ENCODE measurements at places on chromosomes 4 and X.

DNA sequence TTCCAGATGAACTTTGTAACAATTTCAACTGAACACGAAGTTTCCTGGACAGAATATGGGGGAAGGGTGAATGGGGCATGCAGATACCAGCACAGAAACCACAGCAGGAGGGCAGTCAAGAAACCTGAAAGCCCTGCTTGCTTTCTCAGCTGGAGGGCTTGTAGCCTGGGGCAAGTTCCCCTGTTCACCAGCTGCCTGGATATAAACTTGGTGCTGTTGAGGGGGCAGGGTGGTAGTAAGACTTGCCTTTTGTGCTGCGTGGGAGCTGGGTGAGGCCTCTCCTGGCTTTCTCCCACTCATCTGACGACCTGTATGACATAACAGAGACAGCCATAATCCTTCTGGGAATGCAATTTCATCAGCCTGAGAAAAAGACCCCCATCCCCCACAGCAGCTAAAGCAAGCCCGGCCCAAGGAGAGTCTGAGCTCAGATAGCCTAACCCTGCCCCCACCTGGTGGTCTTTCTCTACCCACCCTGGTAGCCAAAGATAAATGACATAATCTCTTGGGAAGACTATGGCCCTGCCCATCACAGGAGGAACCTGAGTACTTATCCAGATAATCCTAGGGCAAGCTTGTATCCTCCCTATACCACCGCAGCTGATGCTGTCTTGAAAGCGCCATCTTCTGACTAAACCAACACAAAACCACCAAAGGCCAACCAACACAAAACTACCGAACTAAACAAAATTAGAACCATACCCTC is 234.3 kb downstream of the LAS1L start:
- DNase-seq: no peak

DNA sequence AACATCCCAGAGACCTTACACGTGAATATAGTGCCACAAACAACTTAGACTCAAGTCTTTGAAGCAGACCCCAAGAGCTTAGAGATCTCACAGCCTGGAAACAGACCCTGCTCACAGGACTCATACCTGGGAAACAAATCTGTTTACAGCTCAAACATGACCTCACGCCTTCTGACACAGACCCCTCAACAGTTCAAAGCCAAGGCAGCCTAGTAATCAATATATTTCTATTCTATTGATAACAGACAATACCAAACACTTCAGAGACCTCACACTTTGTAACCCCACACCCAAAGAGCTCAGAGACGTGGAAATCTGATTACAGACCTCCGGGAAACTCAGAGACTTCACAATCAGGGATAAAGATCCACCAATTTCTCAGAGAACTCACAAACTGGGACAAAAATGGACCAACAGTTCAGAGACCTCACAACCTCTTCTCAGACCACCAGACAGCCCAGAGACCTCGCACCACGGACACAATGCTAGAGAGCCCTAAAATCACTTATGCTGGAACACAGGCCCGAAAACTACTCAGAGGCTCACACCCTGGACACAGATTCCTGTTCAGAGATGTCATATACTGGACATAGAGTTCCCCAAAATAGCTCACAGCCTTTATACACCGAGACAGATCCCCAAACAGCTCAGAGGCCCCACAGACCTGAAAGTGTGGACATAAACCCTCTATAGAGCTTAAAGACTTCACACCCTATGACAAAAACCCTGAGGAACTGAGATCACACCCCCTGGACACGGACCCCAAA is 14.8 kb downstream of the SUV39H1 start:
- no peak for DNase-seq

DNA sequence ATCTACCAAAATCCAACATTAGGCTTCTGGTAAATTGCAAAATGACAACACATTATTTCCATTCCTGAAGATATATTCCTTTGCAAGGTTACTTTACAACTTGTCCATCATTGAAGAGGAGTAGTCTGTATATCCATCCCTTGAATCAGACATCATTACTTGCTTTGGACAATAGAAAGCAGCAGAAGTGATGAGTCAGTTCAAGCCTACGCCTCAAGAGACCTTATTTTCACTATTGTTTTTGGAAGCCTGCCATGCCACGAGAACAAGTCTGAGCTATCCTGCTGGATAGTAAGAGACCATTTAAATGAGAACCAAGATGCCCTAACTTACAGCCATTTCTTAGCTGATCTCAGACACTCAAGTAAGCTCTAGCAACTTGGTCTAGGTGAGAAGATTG is 246.0 kb upstream of the HHIP start:
- peak; percentile 15 for DNase-seq

GRCh38 chr4:304969-305680 is at the start of gene ZNF732:
TSS of gene ZNF732 (minus strand) at chr4:305474. CDS start at chr4:305310, 164 bp downstream.
- peak; percentile 72 for DNase-seq

DNA sequence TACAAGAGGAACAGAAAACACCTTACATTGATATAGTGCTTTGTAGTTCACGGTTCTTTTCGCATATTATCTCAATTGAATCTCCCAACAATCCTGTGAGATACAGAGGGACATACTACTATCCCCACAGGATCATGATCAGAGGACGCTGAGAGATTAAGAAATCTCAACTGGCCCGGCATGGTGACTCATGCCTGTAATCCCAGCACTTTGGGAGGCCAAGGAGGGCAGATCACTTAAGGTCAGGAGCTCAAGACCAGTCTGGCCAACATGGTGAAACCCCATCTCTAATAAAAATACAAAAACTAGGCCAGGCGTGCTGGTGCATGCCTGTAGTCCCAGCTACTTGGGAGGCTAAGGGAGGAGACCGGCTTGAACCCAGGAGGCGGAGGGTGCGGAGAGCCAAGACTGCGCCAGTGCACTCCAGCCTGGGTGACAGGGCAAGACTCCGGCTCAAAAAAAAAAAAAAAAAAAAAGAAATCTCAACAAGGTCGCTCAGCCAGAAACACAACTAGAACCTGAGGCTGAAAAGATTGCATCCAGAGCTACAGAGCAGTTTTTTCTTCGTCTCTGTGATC is 7.4 kb downstream of the APOO start:
- no peak for DNase-seq

DNA sequence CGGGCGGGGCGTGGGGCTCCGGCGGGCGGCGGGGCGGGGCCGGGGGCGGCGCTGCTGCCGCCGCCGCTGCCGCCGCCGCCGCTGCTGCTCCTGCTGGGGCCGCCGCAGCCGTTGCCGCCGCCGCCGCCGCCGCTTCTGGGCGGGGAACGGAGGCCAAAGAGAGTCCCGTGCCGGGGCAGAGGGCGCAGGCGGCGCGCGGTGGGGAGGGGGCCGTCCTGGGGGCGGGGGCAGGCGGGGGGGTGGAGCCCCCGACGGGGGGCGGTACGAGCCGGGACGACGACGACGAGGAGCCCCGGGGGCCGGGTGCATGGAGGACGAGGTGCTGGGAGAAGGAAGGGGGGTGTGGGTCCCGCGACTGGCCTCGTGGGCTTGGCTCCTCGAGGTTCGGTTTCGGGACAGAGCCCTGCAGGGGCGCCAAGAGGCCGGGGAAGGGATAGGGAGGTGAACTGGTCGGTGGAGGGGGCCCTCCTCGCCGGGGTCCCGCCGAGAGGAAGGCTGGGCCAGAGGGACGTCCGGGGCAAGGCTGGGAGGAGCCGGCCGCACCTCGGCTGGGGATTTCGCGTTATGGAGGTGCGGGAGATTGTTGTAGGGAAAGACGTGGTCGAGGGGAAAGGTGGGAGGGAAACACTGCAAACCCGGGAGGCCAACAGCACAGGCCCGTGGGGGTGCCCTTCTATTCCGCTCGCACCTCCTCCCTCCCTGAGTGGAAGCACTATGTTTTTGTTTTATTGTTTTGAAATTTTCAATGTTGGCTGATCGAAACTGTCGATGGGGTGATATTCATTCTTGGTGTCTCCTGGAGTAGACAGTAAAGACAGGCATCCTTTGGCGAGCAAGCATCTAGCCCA is 1.9 kb downstream of the BCORL1 start:
- DNase-seq: peak; percentile 45

DNA sequence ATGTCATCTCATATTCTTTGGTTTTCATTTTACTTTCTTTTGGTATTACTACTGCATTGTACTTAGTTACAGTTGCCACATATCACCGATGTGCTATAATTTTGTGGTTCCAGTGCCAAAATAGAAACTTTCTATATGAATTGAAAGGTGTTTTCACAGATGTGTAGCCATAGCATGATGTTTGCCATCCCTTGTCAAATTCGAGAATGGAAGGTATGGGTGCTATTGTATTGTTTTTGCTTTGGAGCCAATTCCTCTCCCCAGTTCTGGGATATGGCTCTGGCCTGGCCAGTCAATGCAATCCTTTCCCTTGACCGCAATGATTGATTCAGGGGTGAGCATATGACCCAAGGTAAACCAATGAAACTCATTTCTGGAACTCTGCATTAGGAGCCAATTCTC is 86.2 kb upstream of the RPS6KA3 start:
- DNase-seq: no peak

GRCh38 chr4:89410687-89411086 is 103.1 kb upstream of the GPRIN3 start:
- no peak for DNase-seq

DNA sequence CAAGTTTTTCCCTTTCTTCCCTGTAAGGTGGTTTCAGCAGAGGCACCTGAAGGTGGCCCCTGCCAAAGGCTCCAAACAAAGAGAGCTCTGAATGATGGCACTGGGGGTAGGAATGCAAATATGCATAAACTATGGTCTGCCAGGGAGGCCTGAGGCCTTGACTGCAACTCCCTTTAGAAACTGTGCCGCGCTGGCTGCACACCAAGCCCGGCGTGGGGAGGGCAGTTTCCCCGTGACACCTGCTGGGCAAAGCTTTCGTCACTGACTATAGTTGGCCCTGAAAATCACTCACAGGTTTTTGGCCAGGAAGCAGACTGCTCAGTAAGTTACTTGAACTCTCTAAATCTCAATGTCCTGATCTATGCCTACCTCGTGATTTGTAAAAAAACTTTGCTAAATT is 97.8 kb upstream of the ATOH1 start:
- no peak for DNase-seq

GRCh38 chr4:172813359-172813923 is 355.2 kb upstream of the GALNT7 start:
- no peak for DNase-seq

DNA sequence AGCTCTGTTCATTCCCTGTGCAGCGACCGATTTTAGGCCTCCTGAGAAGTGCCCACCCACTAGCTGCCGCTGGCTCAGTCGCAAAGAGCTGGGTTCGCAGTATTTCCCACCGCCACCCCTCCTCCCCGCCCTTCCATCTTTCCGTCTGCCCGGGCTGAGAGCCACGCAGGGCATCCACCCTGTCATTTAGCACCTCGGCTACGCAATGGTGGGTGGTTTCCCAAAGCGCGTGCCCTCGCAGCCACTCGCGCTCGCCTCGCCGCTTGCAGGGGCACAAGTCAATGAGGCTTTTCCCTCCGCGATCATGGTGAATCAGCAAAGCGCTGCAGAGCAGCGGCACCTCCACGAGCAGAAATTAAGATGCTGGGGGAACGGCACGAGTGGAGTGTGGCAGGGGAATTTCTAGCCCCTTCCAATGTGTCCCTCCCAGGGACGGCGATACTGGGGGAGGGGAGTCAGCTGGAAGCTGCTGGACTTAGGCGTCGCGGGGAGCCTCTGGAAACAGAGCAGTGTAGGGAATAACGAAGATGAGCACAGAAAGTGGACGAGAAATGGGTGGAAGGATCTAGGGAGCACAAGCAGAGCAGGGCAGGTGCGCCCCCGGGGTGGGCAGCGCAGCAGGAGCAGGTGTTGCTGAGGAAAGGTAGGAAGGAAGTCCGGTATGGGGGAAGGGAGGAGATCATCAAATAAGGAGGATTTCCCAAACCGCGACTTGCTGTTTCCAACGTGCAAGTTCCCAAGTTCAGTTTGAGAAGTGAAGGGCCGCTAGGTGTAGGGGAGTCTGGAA is 2.4 kb upstream of the PTCHD1 start:
- DNase-seq: no peak
